ENCODE measurements at places on chromosomes 1 and 21.

DNA sequence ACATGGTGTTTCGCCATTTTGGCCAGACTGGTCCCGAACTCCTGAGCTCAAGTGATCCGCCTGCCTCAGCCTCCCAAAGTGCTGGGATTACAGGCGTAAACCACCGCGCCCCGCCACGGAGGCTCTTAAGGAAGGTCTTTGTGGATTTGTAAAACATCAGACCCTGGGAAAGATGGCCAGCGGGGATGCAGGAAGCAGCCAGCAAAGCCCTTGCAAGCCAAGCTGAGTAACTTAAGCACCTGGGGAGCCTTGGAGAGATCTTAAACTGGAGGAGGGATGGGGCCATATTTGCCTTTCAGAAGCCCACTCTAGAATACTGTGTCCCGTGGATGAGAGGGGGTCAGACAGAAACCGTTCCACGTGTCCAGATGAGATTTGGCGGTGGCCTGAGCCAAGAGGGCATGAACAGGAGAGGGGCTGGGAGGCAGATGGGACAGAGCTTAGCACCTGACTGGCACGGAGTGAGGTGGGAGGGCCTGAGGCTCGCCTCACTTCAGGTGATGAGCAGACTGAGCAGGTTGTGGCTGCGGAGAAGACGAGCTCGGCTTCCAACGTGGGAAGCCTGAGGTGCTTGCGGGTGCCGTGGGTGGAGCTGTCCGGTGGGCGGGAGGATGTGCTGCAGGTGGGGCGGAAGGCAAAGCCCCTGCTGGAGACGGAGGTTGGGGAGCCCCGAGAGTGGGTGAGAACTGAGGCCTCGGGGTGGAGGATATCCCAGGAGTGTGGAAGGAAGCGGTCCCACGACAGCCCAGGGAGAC, 11.7 kb downstream of the C1orf216 start:
- DNase-seq = no peak

DNA sequence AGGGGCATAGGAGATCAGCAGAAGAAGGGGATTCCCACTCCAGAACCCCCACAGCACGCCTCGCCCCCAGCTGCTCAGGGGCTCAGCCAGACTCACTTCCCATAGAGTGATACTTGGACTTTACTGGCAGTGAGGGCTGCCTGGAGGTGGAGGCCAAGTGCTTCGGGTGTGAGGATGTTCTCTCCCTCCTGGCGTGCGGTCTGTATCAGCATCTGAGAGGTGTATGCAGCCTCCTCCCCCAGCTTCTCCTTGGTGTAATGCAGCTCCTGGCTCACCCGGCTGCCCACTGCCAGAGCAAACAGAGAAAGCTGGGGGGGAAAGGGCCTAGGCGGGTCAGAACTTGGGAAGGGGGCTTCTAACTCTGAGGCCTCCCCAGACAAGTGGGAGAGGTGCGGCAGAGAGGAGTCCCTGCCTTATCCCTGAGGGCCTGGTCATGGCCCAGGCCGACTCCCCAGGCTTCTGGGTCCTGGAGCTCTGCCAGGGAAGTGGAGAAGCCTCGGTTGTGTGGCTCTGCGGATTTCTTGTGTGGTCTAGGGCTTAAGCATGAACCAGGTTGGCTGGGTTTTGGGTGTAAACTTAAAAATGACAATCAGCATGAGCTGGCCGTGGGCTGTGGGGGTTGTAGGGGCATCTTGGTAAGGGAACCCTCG, 10.9 kb downstream of the PTCH2 start:
- no peak for DNase-seq

DNA sequence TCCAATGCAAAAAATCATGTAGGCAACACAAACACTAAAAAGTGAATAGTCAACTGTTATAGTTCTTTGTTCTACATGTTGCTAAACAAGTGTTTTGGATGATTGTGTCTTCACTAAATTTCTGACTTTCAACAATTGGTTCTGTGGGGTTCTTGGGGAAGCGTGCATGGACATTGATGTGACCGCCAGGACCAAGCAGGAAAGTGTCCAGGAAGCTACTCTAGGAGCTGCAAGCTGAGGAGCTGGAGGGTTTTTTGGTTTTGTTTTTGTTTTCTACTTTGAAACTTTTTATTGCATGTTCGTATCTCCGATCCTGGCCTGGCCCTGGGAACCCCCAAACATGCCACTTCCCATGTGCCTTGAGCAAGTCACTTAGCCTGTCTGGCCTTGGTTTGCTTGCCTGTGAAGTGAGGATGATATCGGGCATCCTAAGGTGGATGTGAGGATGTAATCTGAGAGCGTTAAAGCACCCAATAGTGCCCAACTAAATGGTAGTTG, 8.0 kb downstream of the TMPRSS3 start:
- DNase-seq = no peak

DNA sequence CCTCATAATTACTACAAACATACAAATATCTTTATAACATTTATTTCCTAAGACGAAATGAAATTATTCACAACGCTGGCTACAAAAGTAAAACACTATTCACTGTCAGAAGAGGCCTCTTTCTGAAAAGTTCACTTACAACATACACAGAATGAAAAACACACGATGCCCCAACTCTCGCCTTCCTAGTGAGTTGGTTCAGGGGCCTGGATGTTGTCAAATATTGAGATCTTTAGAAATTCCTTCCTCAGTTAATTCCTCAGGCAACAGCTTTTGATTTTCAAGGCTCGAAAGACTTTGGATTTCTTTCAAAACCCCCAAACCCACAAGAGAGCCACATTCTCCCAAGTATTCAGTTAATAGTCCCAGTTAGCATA, 14.2 kb upstream of the KCNE1 start:
- no peak for DNase-seq

- DNase-seq = no peak
Observed at GRCh38 chr1:169001353-169001752, 105.1 kb upstream of the ATP1B1 start.

DNA sequence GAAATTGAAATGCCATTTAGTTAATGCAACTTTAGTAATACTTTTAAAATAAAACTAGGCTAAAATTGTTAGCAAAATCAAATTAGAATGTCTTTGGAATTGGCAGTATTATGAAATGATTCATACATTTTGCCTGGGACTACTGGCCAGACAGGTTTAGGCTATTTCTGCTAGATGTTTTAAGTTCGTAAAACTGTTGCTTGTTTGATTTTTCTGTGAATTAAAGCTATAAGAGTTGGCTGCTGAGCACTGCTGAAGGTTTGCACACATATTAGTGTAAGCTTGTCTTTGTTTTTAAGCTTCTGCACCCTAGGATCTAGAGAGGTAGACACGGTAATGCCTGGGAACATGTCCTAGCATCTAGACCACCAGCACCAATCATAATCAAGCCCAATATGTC, 1094.6 kb upstream of the ADGRL4 start:
- DNase-seq = no peak

DNA sequence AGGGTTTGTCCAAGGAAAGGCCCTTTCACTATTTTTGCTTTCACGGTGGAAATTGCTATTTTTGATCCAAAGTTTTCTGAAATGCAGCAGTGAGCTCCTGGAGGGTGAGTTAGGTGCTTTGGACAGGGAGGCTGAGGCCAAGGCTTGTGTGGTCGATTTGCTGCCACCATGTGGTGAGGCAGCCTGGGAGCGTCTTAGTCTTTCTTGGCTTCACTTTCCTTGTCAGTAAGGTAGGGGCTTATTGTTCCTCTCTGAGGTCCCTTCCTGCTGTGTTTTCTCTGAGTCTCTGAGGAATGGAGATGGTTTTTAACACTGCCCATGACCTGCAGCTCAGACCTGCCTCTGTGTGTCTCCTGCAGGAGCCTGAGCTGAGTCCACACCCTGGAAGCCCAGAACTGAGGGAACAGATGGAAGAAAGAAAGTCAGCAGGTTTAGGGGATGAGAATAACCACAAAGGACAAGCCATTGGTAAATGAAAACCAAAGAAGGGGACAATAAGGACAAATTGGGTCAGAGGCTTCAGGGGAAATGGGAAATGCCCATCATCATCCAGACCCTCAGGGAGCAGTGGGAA, 20.1 kb upstream of the S100A10 start:
- DNase-seq = no peak

- no peak for DNase-seq
Observed at GRCh38 chr1:248750496-248750895, 5.1 kb downstream of the LYPD8 start.

DNA sequence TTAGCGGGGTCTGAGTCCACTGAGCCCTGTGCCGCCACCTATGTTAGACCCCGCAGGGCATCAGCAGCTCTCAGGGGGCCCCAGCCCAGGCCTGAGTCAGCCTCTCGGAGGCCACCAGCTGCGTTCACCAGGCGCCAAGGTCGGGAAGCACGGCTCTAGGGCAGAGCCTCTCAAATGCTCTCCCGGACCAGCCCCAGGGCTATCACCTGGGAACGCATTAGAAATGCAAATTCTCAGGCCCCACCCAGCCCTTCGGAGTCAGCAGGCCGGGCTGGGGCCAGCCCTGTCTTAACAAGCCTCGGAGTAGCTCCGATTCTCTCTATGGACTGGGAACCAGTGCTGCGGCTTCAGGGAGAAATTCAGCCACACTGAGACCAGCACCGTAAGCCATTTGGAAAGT, 37.2 kb upstream of the TSPEAR start:
- no peak for DNase-seq

GRCh38 chr1:162171111-162171510, 101.6 kb downstream of the NOS1AP start:
- DNase-seq = no peak

GRCh38 chr1:217919683-217920388, 288.7 kb downstream of the SPATA17 start:
- DNase-seq = no peak

Data from epithelial cell of prostate (primary cell).